Astrocyte of the spinal cord (primary cell): ENCODE measurements at places on chromosomes 5 and 9.
A peak's percentile ranks its signal among the peaks of the same experiment; 100 is the strongest.

- DNase-seq: no peak
These were observed 211.0 kb downstream of the SEC61B start for GRCh38 chr9:99433095-99433494.

- no peak for DNase-seq
These were observed 35.7 kb upstream of the GABRP start for GRCh38 chr5:170747851-170748250.

DNA sequence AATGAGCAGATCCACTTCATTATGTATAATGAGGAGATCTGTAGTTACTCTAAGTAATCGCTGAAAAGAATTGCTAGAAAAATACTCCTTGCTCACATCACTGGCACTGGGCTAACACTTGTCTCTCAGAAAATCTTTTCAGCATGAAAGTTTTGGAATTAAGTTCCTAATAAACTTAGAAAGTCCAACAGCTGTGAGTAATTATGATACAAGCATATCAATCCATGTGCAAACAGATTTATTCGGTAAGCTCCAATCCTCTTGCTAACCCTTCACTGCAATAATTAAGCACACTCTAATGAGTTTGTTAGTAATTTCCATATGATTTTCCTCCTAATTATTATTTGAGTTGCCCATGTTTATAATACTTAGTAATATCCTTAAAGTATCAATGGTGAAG is 652.6 kb upstream of the WWC1 start:
- DNase-seq: no peak

- DNase-seq: no peak
These were observed 2.7 kb upstream of the IL12B start for GRCh38 chr5:159332800-159333544.

GRCh38 chr5:173507171-173507570 is 109.3 kb downstream of the BOD1 start:
- no peak for DNase-seq

GRCh38 chr5:148746826-148747535 is 79.4 kb upstream of the ADRB2 start:
- no peak for DNase-seq

- DNase-seq: no peak
These were observed 5.5 kb downstream of the CCIN start for GRCh38 chr9:36174731-36175130.

GRCh38 chr5:55902696-55903095 is 51.5 kb downstream of the IL31RA start:
- DNase-seq: no peak

- DNase-seq: no peak
These were observed 155.0 kb upstream of the IRX2 start for GRCh38 chr5:2906302-2907090.

GRCh38 chr5:102747386-102748166 is 7.5 kb upstream of the PAM start:
- no peak for DNase-seq

DNA sequence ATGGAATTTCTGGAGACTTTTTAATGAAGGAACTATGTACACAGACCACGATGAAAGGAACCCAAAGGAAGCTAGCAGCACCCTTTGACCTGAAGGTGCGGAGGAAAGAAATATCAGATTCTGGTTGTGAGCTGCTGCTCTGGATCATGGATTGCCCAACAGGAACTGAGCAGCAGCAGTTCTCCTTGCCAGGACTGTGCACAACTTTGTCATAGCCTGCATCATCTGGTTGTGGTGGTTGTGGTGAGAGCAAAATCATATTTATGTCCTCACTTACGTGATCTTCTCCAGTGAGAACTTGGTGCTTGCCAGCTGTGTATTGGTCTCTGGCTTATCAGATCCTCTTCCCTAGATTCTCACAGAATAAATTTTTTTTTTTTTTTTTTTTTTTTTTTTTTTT is 70.7 kb upstream of the LPAR1 start:
- peak; percentile 48 for DNase-seq

GRCh38 chr9:3058409-3058808 is 214.5 kb upstream of the PUM3 start:
- no peak for DNase-seq

DNA sequence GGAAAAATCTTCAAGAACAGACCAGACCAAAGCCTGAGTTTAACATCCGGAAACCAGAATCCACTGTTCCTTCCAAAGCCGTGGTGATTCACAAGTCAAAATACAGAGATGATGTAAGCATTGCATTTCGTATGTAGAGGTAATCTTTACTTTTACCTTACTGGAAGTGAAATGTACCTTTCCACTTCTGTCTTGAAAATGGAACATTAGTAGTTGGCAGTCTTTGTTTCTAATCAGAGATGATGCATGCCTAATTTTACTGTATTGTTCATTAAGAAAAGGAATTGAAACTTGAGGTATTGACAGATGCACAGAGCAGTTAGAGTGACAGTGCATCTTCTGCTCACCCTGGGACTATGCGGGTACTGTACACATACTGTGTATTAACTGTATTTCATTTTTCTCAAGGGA is 34.6 kb downstream of the HABP4 start:
- DNase-seq: no peak

GRCh38 chr9:87378676-87379075 is 119.0 kb upstream of the DAPK1 start:
- no peak for DNase-seq

- no peak for DNase-seq
These were observed 422.7 kb upstream of the PIK3R1 start for GRCh38 chr5:67792891-67793290.

GRCh38 chr9:136674786-136675349 is 12.2 kb downstream of the EGFL7 start:
- no peak for DNase-seq

GRCh38 chr5:61366497-61367240 is 34.6 kb downstream of the ZSWIM6 start:
- no peak for DNase-seq

DNA sequence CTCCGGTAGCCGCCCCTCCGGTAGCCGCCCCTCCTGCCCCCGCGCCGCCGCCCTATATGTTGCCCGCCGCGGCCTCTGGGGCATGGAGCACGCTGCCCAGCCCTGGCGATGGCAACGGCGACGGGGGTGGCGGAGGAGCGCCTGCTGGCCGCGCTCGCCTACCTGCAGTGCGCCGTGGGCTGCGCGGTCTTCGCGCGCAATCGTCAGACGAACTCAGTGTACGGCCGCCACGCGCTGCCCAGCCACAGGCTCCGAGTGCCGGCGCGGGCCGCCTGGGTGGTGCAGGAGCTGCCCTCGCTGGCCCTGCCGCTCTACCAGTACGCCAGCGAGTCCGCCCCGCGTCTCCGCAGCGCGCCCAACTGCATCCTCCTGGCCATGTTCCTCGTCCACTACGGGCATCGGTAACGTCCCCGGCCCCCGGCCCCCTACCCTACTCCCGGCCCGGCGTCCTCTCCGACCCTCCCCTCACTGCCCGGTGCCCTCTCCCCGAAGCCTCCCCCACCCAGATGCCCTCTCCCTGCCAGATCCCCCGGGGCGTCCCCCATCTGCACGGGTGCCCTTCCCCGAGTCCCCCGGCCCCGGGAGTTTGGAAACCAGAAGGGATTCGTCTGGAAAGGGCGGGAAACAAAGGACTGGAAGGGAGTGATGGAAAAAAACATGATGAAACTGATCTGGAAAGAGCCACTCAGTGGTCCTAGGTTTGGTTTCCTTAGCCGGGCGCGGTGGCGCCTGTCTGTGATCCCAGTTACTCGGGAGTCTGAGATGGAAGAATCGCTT is 417 bp downstream of the SRD5A1 start:
- no peak for DNase-seq

DNA sequence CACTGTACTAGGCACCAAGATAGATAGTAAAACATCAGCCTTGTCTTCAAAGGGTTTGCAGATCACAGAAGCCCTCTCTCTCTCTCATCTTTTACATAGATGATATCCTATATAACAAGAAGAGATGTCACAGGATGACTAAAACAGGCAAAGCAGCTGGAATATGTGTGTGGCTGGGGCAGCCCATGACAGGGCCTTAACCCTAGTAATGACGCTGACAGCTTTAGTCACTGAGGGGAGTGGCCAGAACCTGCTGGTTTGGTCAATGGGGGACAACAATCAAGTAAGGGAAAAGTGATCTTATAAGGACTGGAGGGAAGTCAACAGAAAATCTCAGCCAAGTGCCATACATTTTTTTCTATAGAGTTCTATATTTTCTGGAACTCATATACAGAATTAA is 41.9 kb upstream of the RIC1 start:
- peak; percentile 58 for DNase-seq

DNA sequence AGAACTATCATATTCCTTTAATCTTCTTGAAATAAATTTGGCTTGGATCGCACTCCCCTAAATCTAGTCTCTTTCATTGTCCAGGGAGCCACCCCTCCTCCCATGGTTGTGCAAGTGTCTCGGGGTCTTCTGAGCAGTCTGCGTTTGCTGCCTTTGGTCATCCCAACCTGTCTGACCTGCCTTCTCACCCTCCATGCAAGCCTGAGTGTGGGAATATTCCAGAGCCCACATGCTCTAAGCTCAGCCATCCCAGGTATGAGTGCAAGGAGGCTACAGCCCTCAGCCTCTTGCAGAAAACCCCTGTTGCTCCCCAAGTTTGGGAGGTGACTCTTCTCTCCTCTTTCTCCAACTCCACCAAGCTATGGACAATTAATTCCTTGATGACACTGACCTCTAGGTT is 7.7 kb upstream of the CTSL start:
- DNase-seq: no peak

DNA sequence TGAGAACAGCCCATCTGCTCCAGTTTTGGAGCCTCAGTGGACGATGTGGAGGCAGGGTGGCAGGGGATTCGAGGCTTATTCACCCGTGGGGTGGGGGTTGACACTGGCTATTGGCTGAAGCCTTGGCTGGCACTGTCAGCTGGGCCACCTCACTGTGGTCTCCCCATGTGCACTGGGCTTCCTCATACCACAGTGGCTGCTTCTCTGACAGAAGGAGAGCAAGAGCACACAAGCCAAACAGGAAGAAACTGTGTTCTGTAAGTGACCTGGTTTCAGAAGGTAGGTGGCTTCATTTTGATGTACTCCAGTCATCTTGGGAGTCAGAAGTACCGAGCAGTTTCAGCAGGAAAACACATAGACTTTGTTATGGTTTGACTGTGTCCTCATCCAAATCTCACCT is 24.7 kb upstream of the CTNND2 start:
- DNase-seq: no peak

- no peak for DNase-seq
These were observed 3.0 kb downstream of the MED22 start for GRCh38 chr9:133344979-133345378.

DNA sequence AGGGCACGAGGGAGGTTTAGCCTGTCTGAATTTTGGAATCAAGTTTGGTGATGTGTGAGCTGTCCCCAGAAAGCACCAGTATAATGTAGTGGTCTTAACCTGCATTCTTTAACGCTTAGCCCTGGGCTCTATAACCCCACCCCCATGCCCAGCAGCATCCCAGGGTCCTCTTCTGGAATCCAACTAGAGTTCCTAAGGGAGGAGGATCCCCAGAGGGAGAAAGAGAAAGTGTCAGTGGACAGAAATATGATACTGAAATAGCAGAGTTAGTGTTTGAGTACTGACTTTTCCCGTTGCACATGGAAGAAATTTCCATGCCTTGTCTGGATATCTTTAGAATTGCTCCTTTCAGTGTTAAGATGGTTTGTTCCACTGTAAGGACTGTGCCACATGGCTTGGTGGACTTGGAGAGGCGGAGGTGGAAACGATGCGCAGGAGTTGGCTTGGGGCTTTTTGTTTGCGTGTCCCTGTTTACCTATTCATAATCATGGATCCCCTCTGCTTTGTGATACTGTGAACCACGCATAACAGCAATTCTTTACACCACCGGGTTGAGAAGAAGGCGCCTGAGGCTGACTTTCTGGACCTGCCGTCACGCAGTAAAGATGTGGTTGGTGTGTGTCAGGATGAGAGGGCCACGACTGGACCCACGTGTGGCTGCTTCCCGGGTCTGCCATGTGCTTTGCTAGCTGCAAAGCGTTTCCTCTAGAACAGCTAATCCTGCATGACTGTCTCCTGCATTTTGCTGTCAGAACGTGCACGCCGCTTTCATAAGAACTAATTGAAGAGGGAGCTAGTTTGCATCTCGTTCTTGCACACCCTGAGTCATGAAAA is 142.3 kb downstream of the SMARCA2 start:
- DNase-seq: peak; percentile 63

DNA sequence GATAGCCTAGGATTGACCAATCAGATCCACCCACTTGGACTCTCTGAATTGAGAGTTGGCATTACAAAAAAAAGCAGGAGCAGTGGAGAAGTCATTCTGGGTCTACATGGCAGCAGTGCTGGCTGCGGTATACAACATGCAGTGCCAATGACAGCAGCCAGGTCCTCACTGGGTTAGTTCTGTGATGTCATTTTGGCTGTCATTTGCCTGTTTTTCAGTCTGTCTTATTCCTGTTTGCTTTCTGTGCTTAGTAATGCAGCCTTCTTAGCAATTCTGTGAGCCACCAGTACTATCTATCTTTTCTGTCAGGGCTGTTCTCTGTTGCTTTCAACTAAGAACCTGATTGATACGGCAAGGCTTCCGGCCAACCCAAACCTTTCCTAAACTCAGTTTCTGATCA is 471.8 kb downstream of the BNC2 start:
- no peak for DNase-seq

GRCh38 chr9:117265253-117265652 is 149.6 kb downstream of the ASTN2 start:
- DNase-seq: no peak

DNA sequence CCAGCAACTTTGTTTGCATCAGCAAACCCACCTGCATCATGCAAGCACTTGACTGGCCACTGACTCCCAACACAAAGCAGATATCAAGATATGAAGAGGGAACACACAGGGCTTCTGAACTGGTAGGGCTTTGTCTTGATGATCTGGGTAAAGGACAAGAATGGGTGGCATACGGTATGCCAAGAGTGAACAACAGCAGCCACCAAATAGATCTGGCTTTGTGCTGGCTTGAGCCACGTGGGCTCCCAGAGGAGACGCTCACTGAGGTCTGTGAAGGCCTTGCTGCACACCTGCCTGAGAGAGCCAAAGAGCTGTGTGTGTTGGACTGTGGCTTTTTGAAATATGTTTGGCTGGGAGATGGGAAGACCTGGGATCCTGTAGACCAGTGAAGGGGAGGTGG is 43.5 kb downstream of the FGF1 start:
- no peak for DNase-seq

- DNase-seq: no peak
These were observed 47.0 kb upstream of the SEMA6A start for GRCh38 chr5:116621599-116621998.

GRCh38 chr9:96061293-96061987 is 185.9 kb downstream of the ERCC6L2 start:
- peak; percentile 41 for DNase-seq

DNA sequence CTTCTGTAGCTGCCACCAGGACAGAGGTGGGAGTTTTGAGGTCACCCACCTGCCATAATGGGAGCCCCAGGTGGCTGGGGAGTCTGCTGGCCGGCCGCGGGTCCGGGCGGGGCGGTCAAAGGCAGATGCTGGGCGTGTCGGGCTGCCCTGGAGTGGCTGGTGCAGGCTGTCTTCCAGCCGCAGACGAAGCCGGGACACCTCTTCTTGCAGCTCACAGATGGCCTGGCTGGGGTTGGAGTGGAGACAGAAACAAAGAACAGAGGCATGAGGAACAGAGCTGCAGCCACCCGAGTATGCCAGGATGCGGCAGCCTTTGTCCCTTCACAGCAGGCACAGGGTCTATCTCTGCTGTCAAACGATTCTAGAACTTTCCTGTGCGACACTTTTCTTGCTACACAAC is 18.0 kb downstream of the ORM2 start:
- no peak for DNase-seq
